ENCODE measurements at places on chromosomes 16 and 17.

- DNase-seq: no peak
Measured at GRCh38 chr16:29702269-29702668, 23.3 kb downstream of the QPRT start.

DNA sequence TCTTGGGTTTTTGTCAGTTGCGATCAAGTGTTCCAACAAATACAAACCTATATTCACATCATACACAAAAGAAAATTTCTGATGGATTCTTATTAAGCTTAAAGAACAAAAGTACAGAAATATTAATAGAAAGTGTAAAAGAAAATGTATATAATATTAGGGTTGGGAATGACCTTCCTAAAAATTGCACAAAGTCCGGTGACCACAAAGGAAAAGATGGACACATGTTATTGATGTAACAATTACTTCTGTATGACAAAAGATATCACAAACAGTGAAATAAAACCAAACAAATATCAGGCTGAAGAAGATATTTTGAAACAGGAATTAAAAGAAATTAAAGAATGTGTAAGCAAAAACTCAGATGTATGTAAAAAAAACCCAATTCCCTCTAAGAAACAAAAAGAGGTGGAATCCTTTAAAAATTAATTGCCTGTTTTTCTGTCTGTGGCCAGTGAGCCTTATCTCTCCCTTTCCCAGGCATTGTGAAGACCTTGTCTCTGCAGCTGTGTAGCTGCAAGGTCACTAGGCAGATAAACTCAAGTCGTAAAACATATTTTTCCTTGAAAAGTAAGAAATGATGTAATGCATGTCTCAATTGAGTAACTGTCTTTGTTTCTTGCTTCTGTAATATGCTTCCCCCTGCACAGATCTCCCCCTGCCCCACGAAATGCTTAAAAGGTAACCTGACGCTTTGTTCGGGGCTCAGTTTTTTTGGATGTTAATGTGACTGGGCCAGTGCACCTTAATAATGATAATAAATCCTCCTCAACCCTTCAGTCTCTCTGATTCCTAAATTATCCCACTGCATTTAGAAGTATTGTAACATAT, 2.8 kb downstream of the ST6GALNAC1 start:
- no peak for DNase-seq

DNA sequence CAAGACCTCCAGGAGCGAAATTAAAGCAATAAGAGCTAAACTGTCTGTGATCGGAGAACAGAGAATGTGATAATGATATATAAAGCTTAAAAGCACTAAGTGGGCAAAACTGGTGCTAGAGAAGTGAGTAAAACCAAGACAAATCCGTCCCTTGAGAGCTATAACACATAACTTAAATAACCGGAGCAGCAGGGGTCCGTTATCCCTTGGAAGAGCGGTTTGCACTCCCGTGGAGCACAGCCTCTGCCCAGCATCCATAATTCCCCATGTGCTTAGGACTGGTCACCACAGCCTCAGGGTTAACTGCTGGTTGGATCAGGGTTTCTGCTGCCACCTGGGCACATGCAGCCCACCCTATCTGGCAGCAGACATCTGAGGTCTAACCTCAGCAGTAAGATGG, 489.0 kb downstream of the NPIPA7 start:
- no peak for DNase-seq

- DNase-seq: no peak
Measured at GRCh38 chr17:33804401-33804800, 450.7 kb upstream of the CCL2 start.

DNA sequence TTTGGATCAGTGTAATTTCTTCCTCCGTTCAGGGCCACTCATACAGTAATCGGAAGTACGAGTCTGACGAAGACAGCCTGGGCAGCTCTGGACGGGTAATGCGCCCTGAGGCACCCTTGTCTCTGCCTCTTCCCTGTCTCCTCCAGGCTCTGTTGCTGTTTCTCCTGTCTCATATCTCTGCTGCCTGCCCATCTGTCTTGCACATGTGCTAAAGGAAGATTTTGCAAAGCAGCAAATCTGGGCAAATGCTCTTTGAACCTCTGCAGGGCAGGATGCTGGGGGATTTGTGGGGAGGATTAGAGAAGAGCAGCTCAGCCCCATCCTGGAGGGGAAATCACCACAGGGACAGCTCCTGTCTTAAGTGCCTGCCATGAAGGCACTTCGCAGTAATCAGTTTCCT, 32.4 kb upstream of the POLR3E start:
- peak; percentile 45 for DNase-seq

DNA sequence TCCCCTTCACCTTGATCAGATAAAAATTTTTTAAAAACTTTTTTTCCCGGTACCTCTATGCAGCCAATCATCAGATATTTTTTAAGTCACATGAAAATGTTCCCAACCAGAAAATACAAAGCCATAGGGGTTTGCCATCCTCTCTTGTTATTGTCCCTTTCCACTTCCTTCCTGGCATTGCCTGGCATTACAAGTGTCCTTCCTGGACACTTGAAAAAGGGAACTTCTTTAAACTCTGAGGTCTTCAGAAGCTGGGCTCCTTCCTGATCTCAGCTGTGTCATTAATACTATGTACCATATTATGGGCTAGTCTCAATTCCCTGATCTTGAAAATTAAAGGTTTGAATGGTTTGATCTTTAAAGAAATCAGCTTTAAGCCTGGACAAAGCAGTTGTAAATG, 64.9 kb downstream of the TEX14 start:
- no peak for DNase-seq

- DNase-seq: no peak
Measured at GRCh38 chr17:49554694-49555494, 20.8 kb upstream of the NXPH3 start.

DNA sequence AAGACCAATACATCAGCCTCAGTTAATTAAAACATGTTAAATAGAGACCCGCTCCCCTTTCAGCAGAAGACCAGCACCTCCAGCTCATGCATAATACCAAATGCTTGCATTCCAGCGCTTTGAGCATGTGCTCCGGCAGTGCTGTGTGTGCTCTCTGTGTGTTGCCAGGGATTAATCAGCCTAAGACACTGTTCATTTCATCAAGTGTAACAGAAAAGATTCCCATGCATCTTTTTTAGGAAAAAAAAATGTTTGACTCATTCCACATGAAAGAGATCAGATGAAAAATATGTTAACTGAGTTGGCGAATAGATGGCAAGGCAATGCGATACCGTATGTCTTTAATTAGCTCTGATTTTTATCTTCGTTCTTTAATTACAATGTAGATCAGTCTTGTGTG, 187.6 kb downstream of the RPTOR start:
- no peak for DNase-seq

DNA sequence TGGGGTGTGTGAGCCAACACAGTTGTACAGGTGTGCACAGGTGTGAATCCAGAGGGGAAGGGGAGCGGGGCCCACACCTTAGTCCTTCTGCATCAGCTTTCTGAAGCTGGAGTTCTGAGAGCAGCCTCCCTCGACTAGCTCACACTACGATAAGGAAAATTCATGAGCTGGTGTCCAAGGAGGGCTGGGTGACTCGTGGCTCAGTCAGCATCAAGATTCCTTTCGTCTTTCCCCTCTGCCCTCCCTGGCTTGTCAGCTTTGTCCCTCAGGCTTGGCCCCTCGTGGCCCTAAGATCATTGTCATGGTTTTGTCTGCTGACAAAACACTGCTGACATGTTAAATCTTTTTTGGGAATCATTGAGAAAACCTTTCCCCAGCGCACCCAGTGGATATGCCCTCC, 47.5 kb downstream of the OR1D5 start:
- DNase-seq: no peak

DNA sequence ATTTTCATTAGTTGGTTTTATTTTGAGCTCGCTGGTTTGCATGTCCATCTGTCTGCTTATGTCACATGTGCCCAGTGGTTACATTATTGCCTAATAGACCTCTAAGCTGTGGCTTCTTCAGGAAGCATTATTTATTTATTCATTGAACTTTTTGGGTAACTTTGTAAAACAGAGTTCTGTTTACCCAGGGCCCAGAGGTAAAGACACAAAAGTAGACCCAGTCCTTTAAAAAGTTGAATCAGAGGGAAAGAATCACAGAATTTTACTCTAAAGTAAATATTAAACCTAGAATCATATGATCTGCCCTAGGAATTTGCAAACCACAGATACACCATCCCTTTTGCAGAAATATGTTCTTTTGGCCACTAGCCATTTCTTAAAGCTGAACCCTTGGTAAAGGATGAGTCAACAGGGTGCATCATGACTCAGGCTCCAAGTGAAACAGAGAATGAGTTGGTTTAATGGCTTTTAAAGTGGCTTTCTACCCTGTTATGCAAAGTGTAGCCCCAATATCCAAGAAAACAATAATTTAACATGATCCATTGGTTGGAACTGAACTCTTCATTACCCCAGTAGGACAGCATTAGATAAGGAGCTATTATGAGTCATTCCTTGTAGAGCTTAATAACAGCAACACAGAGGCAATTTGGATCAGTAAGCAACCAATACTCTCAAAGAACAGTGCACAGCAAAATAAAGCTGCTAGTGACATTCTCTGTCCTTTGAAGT, 236.3 kb downstream of the KCNJ2 start:
- no peak for DNase-seq

All from glutamatergic neuron (in vitro differentiated cells).